Lung microvascular endothelial cell (primary cell): ENCODE measurements at places on chromosomes 5 and 9. TPM values are rescaled to one million over a fixed set of nuclear protein-coding genes. Genes with fewer than 3 reads are reported as not detected.
A peak's percentile ranks its signal among the peaks of the same experiment; 100 is the strongest.

- no peak for DNase-seq
These were observed 49.5 kb upstream of the TYRP1 start for GRCh38 chr9:12643686-12644085.

GRCh38 chr5:151058891-151059489 is 21.8 kb downstream of the TNIP1 start:
- DNase-seq: no peak

DNA sequence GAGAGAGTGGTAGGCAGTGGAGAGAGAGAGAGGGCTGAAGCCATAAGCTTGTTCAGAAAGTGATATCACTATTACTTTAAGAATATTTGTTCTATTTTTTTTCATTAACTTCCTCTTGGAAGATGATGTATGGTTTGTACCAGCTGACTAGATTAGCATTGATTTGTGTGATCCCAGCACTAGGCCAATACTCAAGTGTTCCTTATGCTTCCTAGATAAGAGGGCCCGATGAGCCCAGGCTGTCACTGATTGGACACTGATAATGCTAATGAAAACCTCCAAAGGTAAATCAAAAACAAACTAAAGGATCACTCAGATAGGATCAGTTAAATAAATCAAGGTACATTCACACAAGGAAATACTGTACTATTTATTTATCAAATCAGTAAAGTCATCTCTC is 52.7 kb upstream of the OTULINL start:
- DNase-seq: no peak

The IL13 gene
- not detected in 2 replicates for total RNA-seq

DNA sequence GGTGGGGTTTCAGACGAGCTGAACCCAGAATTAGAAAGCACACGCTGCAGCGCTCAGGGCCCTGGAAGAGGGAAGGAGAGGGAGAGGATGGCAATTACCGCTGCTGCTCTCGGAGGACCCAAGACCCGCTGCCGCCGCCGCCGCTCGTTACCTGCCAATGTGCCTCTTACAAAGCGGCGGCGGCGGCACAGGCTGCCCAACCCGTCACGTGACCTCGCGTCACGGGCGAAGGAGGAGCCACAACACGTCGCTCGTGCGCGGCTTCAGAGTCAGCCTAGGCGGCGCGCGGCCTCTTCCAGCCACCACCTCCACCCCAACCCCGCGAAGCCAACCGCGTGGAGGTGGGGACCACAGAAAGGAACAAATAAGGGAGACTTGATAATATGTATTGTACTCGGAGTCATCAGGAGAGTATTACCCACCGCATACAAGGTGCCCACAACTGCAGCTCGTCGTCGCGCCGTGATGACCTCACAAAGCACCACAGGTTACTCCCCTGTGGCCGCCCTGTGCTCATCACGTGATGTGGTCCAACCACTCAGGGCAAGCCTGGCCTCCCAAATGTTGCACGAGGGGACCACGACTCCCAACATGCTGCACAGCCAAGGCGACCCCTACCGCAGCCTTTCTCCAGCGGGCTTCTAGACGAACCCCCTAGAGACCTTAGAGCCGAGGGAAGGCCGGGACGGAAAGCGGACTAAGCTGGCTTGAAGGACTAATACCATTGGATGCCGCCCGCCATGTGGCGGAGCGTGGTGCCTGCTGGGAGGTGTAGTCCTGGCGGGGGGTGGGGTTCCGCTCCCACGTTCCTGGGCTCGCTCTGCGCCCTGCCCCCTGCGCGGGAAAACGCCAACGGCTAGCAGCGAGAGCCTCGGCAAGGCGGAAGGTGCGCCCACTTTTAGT is at the start of gene UBAP2:
Gene UBAP2, minus strand, starts transcription at position 161 of the 903 bp plus-strand sequence. CDS start 31,739 bp downstream, outside the sequence.
- peak; percentile 98 for DNase-seq

The TAS2R1 gene
- not detected in 2 replicates for total RNA-seq

The PJA2 gene
- 47.3 and 70.6 TPM in 2 replicates for total RNA-seq

GRCh38 chr5:57695706-57696388 is 213.2 kb upstream of the ACTBL2 start:
- DNase-seq: no peak

GRCh38 chr9:19233344-19233743 is 2.9 kb downstream of the DENND4C start:
- no peak for DNase-seq

- DNase-seq: no peak
These were observed 13.4 kb upstream of the TSC1 start for GRCh38 chr9:132957805-132958204.

DNA sequence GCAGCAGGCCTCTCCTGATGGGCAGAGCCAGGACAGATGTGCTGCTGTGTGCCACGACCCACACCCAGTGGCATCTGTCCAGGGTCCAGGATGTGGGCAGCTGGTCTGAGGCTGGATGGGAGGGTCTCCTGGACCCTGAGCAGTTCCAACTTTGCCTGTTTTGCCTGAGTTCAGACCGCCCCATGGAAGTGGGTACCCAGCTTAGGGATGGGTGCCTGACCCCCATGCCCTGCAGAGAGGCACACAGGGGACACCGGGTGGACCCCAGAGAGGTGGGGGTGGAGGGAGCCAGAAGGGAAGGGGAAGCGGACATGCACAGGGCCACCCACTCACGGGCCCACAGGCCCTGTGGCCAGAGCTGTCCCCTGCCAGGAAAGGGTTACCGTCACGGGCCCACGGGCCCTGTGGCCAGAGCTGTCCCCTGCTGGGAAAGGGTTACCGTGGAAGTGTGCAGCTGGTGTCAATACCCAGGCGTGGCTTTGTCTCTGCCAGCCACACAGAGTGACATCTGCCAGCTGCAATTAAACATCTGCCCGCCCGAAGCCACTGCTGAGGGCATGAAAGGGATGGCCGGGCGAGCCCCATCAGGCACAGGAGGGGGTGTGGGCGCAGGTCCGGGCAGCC is 50.0 kb downstream of the NACC2 start:
- DNase-seq: no peak

The NPR3 gene
- total RNA-seq: under 0.01 and 0.22 TPM in 2 replicates

- DNase-seq: no peak
These were observed 48.2 kb downstream of the NUDT12 start for GRCh38 chr5:103514371-103514770.

The ACOT12 gene
- total RNA-seq: not detected in 2 replicates

DNA sequence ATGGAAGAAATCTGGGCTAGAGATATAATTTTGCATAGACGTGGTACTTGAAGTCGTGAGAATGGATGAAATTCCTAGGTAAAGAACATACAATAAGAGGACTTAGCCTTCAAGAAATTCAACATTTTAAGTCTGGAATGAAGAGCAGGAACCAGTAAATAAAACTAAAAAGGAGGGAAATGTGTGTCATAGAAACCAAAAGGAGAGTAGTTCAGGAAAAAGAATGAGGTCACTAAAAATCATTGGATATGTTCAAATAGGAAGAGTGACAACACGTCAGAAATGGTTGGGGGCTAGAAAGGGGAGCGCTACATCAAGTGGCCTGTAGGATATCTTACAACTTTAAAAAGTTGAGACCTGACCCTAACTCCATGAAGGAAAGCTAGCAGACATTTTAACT is 44.0 kb downstream of the PFDN1 start:
- DNase-seq: no peak
